ENCODE measurements at places on chromosomes 6 and 20.

- DNase-seq = no peak
These were observed 19.5 kb upstream of the SUMO4 start for GRCh38 chr6:149380523-149380922.

DNA sequence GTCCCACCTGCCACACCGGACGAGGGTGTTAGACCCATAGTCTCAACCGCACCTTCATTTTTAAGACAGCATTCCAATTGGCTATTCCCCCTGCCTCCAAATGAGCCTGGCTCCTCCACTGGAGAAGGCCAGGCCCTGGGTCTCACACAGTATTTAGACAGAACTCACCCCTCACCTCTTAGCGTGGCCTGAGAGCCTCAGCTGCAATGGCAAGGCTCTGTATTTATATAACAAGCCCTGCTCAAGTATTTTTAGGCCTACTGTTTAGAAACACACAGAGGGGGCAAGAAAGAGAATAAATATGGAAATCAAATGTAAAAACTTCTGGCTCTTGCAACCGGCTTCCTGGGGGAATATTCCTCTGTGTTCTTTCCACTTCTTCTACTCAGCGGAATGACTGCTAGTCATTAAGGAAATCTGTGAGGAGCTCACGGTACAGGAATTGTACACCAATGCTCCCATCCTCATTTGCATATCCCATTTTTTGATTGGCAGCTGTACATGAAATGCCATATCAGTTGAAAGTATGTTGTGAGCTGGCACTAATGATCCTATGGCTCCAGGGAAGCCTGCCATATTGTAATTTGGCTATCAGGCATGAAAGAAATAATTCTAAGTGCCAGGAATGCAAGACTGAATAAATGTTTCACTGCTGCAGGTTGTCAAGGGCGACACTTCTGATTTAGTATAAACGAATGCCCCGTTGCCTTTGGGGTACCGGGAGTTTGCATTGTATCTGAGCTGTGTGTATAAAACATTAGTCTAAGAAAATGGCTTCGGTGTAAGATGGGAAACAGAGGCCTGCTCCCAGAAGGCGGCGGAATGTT, 207.5 kb downstream of the ZNF217 start:
- no peak for DNase-seq

GRCh38 chr6:113595911-113596376, 261.2 kb upstream of the MARCKS start:
- DNase-seq = peak; percentile 46

DNA sequence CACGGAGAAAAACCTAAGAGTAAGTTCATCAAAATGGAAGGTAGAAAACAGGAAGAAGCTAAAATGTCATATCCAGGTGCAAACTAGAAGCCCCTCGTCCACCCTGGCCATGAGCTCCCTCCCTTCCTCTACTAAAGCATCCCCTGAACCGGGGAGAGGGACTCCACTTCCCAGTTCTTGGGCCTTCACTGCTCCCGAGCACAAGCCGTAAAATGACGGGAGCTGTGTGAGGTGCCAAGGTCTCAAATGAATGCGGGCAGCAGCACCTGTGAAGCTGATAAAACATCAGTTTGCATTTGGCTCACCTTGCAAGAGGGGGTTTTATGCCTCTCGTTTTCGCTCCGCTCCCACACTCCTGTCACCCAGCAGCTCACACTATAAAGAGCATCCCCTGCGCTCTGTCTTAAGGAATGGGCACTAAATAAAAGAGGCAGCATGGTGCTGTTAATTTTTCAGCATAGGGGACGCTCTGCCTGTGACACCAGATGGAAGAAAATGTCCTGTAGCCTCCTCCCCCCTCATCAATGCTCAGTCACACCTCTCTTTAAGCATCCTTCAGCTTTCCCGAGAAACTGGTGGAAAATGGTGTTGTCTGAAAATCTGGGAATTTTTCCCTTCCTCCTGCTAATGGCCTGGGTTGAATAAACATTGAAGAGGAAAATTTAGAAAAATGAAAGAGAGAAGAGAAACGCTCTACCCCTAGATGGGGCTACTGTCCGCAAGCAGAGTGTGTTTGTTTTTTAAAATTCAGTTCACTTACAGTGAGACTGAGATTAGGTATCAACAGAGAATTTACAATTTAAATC, 563.0 kb upstream of the AGPAT4 start:
- no peak for DNase-seq

GRCh38 chr6:1231941-1232340, 80.0 kb upstream of the FOXQ1 start:
- no peak for DNase-seq

DNA sequence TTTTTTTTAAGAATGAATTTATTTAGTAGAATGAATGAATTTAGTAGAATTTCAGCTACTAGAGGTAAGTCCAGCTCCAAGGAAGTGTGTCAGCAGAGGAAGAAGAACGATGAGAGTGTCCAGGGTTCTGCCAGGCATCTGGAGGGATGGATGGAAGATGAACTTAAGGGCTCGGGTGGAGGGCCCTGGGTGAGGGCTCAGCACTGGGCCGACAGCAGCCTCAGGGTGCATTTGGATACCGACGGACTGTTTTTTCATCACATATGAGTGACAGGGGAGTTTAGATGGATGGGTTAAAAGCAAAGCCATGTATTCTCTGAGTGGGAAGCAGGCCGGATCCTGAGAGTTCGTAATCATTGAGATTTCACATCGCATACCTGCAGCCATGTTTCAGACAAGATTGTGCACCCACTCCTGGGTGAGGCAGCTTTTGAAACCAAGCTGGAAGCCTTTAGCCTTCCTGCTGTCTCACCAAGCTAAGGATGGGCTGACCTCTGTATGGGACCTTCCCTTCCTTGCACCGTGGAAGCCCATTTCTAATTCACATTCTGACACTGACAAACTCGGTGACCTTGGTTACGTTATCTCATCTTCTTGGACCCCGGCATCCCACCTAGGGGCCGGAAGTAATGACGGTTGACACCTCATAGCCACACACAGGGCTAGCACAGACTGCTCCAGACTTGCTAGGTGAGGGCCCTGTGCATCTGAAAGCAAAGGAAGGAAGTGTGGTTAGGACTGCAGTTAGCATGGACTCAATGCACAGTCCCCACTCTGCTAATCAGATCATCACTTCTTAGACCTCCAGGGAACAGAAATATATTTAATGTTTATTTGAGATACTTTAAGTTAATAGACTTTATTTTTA, 228.5 kb downstream of the SLC24A3 start:
- DNase-seq = no peak

DNA sequence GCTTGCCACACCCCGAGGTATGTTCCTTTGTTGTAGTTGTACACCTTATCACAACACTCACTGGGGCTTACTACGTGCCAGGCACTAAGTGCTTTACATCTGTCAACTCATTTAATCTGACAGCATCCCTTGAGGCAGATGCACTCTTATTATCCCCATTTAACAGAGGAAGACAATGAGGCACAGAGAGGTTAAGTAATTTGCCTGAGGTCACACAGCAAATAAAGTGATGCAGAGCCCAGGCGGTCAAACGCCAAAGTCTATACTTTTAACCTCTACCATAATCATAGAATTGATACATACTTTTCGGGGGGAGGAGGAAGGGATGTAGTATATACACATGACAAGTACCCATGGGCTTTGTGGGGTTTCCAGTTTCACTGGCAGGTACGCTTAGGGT, 37.7 kb downstream of the MDFI start:
- DNase-seq = no peak

DNA sequence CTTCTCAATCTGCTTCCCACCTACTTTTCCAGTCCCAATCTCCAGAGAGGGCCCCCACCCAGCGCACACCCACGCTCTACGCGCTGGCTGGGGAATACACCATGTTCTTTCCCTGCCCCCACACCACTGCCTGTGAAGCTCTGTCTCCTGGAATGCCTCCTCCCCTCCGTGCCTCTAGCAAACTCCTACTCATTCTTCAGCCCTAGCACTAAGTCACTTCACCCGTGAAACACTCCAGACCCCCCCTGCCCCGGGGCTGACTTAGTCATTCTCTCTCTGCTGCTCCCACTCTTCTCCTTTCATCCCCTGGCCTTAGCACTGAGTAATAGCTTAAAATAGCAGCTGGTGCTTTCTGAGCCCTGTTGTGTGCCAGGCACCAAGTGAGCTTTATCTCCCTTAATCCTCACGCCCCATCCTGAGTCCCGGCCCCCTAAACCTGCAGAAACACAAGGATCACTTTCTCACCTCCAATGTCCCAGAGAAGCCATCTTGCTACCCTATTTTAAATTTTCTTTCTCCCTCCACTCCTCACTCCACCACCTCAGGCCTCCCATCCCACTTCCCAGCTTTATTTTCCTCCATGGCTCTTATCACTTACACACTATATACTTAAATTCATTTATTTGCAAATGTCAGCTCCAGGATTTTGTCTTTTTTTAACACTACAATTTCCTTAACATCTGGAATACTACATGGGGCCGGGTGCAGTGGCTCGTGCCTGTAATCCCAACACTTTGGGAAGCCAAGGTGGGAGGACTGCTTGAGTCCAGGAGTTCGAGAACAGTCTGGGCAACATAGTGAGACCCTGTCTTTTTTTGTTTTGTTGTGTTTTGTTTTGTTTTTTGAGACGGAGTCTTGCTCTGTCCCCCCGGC, 6.3 kb upstream of the PARD6B start:
- no peak for DNase-seq

- DNase-seq = no peak
These were observed 133.6 kb upstream of the NOX3 start for GRCh38 chr6:155589190-155589589.

All from NCI-H2081 treated with DMSO at 0.1 percent for 48 hours (cell line).